ENCODE measurements at places on chromosomes 11 and 22.
A peak's percentile ranks its signal among the peaks of the same experiment; 100 is the strongest.

- no peak for DNase-seq
Observed at GRCh38 chr11:64176751-64177150, 9.2 kb upstream of the STIP1 start.

- no peak for DNase-seq
Observed at GRCh38 chr11:76856571-76856970, 4.1 kb upstream of the ACER3 start.

GRCh38 chr11:107840129-107840484 is 18.5 kb downstream of the SLC35F2 start:
- no peak for DNase-seq

GRCh38 chr11:27386181-27386845 is 23.3 kb upstream of the CCDC34 start:
- no peak for DNase-seq

DNA sequence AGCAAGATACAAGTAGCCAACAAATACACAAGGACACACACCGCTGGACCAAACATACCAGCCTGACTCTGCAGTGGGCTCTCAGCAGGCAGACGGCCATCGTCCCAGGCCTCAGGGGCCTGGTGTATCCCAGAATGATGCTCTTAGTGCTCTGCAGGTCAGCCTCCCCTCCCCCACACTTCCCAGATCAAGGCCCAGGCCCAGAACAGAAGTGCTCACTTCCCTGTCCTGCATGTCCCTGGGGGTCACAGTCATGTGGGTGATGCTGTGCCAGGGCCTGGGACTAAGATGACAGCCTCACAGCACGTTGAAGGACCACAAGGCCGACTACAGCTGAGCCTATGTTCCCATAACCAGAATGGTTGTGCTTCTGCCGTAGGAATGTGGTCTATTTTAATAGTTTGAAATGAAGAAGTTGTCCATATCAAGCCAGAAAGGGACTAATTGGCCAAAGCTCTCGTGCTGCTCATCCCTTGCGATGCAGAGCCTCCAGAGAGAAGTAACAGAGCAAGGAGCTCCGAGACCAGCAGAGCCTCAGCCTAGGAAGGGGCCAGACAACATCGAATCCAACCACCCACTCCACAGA is 48.6 kb downstream of the GAB4 start:
- DNase-seq, result no peak

DNA sequence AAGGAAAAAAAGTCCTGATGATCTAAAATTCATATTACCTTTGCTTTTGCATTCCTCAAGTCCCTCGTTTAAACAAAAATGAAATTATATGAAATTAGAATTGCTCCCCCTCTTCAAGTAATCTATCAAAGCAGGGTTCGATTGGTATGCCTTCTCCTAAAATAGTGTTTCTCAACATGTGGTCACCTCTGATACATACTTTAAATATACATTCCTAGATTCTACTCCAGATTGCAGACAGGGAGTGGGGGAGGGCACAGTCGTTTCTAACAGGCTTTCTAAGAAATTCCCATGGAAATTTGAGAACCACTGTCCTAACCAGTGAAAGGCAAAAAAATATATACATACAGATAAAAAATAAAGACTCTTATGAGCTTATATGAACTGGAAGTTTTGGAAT is 22.6 kb upstream of the IRAG1 start:
- no peak for DNase-seq

DNA sequence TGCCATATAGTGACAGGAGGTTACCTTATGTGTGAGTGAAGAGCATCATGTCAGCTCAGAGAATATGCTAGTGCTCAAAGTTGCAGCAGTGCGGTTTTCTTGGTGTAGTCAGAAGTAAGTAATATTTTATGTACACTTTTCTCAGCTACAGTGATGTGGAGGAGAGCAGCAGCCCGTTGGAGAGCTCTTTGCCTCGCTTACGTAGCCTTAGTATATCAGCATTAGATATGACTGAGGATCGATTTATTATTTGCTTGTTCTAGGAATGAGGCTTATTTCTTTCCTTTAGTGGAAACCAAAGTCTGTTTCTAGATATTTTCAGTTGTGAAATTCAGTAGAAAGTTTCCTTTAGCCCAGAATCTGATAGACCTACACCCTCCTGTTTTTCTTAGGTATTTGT is 63.6 kb downstream of the PPP2R1B start:
- DNase-seq, result no peak

- no peak for DNase-seq
Observed at GRCh38 chr22:48782811-48783511, 1044.7 kb downstream of the BRD1 start.

GRCh38 chr11:94142308-94143281 is 14.0 kb downstream of the PANX1 start:
- DNase-seq, result no peak

- DNase-seq, result no peak
Observed at GRCh38 chr11:26095340-26095739, 236.6 kb upstream of the ANO3 start.

- DNase-seq, result no peak
Observed at GRCh38 chr11:69213316-69213715, 57.6 kb downstream of the SMIM38 start.

DNA sequence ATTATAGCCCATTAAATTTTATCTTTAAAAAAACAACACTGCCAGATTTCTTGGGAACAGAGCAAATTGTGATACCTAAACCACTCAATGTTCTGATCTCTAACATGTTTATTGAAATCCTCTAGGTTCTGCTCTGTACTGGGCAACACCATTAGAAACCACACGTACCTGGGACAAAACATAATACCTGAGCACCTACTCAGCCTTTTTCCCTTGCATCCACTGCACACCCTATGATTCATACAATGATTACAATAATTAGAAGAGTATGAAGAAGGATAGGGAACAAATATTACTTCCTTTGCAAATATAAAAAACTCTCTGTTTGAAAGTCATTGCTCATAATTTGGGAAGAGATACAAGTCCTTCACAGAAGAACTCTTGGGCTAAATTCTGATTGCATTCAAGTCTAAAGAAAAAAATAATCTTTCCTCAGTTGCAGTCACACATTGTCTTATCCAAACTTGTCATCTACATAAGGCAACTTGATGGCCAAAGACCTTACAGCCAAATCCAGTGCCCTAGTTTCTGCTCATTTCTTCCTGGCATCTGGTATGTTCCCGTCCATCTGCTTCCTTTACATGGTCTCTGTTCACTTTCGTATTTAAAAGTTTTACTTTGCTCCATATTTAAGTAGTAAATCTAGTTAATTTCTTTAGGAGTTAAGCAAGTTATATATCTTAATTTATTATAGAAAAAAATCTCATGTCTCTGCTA is 407.4 kb downstream of the LRRC4C start:
- no peak for DNase-seq

GRCh38 chr22:27930331-27931060 is 11.4 kb upstream of the PITPNB start:
- no peak for DNase-seq

GRCh38 chr22:32509045-32509444 is 34.4 kb downstream of the FBXO7 start:
- no peak for DNase-seq

DNA sequence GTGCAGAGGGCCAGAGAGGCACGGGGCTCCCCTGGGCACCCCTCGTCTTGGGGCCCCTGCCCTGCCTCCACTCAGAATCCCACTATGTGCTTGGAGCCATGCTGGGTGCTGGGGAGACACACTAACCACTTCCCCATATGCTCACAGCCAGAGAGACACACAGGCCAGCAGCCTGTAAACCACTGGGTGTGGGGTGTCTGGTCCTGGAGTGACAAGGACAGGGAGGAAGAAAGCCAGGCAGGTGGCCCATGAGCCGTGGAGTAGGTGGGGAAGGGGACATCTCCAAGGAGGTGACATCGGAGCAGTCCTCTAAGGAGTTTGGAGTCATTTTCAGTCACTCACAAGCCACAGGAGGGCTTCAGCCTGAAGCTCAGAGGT is 58.9 kb downstream of the CDKN1C start:
- DNase-seq, result no peak

GRCh38 chr11:33616552-33616951 is 84.1 kb downstream of the C11orf91 start:
- DNase-seq, result no peak

DNA sequence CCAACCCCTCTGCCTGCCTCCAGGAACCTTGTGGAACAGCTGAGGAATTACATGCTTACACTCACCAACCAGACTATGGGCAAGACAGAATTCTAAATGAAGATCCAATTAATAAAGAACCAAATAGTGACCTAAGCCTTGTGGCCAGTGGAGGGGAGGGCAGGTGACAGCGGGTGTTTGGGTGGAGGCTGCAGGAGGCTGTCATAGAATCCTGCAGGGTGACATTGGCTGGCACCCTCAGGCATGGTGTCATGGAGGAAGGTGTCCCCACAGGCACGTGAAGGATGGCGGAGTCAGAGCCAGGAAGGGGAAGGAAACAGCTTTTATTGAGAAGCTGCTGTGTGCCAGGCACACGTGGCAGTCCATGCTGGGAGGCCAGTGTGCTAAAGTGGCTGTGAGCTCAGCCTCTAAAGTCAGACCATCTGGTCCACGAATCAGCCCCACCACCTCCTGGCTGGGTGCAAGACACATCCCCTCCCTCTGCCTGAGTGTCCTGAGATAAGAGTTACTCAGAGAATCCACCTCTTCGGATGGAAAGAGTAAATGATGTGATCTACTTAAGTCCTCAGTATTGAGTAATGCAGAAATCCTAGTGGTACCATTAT is 8.7 kb downstream of the MYO18B start:
- no peak for DNase-seq

DNA sequence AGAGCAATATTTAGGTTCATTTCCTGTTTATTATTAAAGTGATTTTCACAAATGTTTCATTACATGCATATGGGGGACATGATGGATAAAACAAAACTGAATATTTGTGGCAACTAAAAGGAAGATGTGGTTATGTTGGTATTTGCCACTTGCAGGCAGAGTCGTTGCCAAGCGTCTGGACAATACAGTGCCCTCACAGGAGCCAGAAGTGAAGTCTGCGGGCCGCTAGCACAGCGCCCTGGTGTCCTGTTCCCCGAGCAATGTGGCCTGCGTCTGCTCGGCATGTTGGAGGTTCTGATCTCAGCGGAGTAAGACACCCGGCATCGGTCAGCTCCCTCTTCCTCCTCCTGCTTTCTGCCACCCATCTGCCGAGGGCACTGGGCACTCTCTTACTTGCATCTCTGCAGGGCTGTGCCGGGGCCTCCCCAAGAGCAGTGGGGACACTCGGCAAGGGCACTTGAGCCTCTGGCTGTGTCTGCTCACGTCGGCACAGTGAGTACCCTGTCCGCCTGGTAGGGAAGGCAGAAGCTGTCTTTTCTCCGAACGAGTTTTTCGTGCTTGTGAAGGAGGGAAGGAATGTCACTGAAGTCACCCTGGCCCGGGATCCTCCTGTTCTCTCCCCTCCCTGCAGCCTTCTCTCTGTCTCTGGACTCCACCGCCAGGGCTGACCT is 10.5 kb upstream of the TTLL12 start:
- no peak for DNase-seq

- no peak for DNase-seq
Observed at GRCh38 chr22:46036558-46037408, 59.8 kb upstream of the WNT7B start.

- DNase-seq, result no peak
Observed at GRCh38 chr11:111776398-111777093, 10.4 kb upstream of the PPP2R1B start.

GRCh38 chr11:75625991-75626888 is 42.6 kb downstream of the MAP6 start:
- DNase-seq, result no peak

GRCh38 chr22:32676191-32676590 is 125.3 kb upstream of the TIMP3 start:
- no peak for DNase-seq

DNA sequence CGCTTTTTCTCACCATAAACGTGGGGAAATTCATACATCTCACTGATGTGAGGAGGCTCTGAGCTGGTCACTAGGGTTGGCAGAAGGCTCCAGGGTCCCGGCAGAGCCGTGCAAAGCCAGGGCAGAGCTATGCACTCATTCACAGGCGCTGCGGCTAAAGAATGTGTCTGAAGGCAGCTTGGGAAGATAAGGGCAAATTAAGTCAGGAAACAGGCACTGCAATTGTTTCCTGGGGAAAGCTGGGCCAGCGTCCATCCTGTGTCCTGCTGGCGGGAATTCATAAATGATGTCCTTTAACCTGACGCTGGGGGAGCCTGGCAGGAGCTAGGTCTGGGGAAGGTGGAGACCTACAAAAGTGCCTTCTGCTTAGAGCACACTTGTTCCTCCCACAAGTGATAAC is 27.6 kb downstream of the PKNOX2 start:
- no peak for DNase-seq

GRCh38 chr11:45722144-45722543 is 56.7 kb upstream of the CHST1 start:
- DNase-seq, result no peak

DNA sequence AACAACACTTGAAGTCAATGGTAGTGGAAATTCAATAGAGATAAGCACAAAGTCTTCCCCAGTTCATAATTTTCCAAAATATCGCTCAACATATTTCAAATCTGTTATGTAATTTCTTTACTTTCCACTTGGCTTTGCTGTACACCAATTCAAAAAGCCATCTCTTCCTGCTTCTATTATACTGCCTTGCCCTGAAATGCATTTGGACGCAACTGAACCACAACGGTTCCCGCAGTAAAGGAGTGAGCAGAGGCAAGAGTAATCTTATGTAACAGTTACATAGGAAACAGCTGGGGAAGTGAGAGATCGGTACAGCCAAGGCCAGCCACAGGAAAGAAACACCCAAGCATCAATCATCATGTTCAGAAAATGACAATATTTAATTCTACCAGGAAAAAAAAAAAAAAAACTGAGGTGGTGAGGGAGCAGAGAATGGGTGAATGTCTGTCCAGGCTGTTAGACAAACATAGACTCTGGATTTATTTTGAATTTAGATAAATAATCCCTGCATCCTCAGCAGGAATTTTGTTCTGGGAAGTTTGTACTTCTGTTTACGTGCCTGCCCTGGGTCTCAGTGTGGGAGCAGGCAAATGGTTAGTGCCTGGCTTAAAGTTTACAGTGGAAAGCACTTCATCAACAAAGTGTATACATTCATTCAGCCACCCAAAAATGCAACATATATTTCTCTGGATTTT is 392.2 kb downstream of the ETS1 start:
- no peak for DNase-seq

DNA sequence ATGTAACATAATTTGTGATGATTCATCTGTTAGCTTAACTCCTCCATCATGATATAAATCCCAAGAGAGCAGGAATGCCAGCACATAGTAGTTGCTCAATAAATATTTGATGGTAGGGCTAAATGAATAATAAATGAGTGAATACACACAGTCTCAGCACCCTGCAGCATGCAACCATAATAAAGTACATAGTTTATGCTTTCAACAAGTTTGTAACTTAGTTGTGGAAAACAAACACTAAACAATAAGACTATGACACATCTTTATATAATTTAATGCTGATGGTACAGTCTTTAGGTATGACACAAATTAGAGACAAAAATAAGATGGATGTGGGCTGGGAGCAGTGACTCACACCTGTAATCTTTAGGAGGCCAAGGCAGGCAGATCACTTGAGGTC is 3.8 kb downstream of the ALKBH8 start:
- DNase-seq, result no peak

- DNase-seq, result no peak
Observed at GRCh38 chr11:46661836-46662235, 38.6 kb downstream of the ARHGAP1 start.

GRCh38 chr11:22624742-22625447 is 728 bp downstream of the FANCF start:
- peak; percentile 48 for DNase-seq

Measured in stimulated activated CD4-positive, alpha-beta T cell treated with anti-CD3 and anti-CD28 coated beads, Interleukin-15, amount 100 ng/mL, for 1 hour (primary cell).